Mesenteric fat pad (tissue), 1 donor: ENCODE measurements at places on chromosomes 11 and 22. TPM values are rescaled to one million over a fixed set of nuclear protein-coding genes. Genes with fewer than 3 reads are reported as not detected.

- no peak for DNase-seq
Observed at GRCh38 chr11:14079797-14080196, 117.3 kb downstream of the SPON1 start.

DNA sequence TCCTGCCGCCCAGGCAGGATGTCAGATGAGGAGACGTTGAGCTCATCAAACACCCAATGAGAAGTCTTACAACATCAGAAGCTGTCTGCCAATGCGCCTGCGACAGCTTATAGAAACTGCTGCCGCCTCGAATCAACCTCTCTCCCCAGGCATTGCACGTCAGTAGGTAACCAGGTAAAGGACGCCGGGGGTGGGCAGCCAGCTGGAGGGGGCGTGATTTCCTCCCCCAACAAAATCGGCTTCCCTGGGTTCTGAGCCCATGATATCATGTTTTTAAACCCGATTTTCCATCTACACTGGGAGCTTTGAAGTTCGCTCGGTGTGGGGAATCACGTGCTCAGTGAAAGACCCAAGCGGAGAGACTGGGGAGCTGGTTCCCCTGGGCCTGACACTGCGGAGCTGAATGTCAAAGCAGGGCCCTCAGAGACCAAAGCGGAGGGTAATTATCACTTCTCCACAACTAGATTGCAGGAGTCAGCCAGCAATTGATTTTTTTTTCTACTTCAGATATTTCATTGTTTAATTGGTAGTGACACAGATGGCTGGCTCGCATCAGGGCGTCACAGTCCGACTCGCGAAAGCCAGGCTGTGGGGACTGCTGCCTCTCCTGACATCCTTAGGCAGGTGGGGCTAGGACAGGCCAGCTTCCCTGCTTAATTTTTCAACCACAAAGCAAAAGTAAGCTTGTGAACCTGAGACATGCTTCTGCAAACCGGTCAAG is 15.4 kb downstream of the FAM83F start:
- DNase-seq: no peak

DNA sequence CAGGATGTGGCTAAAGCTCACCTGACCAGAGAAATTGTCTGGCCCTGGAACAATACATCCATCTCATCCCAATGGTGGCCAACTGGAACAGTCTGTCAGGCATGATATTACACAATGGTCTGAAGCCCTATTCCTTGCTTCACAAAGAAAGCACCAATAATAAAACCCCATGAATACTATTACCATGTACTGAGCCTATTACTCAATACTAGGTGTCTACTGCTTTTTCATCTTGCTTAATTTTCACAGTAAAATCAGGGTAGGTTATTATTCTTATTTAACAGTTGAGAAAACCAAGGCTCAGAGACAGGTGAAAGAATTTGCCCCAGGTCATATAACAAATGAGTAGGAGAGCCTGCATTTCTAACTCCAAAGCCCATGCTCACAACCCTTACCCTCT is 68.9 kb upstream of the CAPRIN1 start:
- no peak for DNase-seq

GRCh38 chr11:17386331-17387084 is 2.0 kb downstream of the KCNJ11 start:
- DNase-seq: no peak

- peak; percentile 84 for DNase-seq
Observed at GRCh38 chr11:119432484-119433357, 9.7 kb upstream of the THY1 start.

MYBPC3 gene
- total RNA-seq: 0.48 TPM

UCP2 gene
- total RNA-seq: 76.8 TPM

MEI1 gene
- 2.2 TPM for total RNA-seq

C11orf97 gene
- not detected for total RNA-seq

CCDC116 gene
- 0.39 TPM for total RNA-seq
